ENCODE measurements at places on chromosomes 3 and 15.

DNA sequence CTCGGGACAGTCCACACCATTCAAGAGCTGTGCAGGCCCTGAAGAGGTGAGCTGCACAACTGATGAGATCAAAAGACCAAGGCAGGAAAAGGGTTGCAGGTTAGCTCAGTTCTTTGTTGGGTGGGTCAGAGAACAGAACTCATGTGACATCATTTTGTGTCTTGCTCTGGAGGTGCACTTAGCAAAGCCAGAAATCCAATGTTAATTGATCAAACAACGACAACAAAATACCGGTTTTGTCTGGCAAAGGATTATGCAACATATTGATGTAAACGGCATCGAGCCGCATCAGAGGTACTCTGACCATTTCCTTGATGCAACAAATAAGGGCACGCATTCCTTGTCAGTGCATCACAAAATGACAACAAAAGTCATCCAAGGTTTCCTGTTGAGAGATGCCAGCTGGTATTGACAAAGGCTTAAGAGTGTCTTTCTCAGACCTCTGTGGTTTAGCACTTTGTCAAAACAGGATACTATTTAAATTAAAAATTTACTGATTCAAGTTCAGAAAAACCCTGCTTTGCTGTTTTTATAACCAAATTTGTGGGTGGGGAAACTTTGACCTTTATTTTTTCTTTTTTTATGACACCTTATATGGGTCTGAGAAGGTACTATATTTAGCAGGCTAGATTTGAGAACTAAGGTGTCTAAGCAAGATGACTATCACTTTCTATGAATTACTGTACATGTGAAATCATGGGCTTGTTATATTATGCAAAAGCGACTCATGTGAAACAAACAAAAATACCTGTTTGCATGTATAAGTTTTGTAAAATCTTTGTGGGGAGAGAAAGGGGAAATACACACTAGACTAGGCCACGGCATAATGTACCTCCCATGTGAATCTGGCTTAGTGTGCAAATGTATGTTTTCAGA lies 496.1 kb downstream of the FOXP1 start:
- DNase-seq: no peak

DNA sequence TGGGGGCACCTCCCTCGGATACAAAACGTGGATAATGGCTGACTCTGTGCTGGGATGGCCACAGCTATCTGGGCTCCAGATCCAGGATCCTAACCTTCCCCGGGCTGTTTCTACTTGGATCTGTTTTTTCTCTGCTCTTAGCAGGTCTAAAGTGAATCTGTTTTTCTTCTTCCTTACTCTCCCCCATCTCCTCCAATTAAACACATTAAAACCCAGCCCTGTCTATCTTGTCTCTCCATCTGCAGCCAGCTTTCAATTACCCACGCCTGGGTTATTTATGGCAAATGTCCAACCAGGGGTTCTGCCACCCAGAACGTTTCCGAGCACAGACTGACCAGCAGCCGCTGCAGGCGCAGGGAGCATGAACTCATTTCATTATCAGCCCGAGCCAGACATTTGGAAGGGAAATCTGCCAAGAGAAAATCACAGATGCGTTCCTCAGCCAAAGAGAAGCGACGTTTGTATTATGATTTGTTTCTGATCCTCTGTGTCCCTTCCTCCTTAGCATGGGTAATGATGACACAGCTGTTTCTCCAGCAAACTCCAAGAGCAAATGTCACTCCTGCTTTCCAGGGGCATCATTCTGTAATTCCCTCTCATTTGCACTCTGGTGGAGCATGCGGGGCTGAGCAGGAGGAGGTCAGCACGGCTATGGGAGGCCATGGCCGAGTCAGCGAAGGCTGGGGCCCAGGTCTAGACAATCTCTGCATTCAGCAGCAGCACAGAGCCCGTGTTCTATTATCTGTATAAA lies 42.0 kb downstream of the UMPS start:
- DNase-seq: no peak

- DNase-seq: no peak
These were observed 29.6 kb upstream of the EPHB1 start for GRCh38 chr3:134765468-134765867.

GRCh38 chr15:46127361-46127874 lies 492.6 kb downstream of the SQOR start:
- DNase-seq: no peak

GRCh38 chr15:35979608-35980007 lies 433.6 kb upstream of the DPH6 start:
- DNase-seq: no peak

- no peak for DNase-seq
These were observed 73.1 kb downstream of the XXYLT1 start for GRCh38 chr3:195197765-195198425.

DNA sequence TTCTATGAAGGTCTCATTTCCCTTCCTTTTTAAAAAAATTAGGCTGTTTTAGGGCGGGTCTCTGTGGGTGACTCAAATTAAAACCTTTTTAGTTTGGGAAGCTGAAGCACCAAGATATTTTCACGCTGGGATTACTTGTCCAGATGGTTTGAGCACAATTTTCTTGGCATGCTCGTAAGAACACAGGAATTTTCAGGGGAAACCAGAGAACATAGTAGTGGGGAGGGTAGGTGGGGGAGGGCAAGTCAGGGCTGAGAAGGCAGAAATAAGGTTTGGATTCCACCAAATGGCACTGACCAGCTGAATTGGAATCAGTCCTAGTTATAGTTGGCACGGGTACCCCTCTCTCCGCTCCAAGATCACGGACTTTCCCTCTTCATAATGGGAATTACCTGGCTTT lies 97.3 kb upstream of the LRIG1 start:
- no peak for DNase-seq

GRCh38 chr3:195212749-195213375 lies 58.1 kb downstream of the XXYLT1 start:
- no peak for DNase-seq

- no peak for DNase-seq
These were observed 189.7 kb downstream of the CDIN1 start for GRCh38 chr15:36769098-36769497.

DNA sequence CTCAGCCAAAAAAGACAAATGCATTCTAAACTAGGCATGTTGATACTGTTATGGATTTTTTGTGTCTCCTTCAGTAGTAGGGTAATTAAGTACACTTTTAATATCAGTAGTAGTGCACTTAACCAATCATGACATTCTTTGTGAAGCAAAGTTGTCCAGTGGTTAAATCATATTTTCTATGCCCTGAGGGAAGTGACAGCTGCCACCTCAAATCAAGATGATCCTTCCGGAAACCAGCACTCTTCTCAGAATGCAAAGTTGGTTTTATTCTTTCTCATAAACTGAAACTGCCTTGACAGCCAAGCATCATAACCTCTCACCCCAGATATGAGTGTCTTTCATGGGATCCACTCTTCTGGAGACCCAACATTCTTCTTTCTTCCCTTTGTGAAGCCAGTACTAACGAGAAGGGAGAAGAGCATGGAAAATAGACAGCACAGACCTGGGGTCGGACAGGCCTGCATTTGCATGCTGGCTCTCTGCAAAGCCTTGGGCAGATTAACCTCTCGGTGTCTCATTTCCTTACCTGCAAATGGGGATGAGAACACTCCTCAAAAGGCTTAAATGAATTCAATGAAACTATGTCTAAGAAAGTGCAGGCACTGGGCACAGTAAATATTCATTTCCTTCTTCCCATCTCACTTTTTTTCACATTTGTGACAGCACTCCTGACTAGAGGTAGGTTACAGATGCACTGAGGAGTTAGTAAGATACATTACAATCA lies 13.2 kb downstream of the AAGAB start:
- DNase-seq: no peak

DNA sequence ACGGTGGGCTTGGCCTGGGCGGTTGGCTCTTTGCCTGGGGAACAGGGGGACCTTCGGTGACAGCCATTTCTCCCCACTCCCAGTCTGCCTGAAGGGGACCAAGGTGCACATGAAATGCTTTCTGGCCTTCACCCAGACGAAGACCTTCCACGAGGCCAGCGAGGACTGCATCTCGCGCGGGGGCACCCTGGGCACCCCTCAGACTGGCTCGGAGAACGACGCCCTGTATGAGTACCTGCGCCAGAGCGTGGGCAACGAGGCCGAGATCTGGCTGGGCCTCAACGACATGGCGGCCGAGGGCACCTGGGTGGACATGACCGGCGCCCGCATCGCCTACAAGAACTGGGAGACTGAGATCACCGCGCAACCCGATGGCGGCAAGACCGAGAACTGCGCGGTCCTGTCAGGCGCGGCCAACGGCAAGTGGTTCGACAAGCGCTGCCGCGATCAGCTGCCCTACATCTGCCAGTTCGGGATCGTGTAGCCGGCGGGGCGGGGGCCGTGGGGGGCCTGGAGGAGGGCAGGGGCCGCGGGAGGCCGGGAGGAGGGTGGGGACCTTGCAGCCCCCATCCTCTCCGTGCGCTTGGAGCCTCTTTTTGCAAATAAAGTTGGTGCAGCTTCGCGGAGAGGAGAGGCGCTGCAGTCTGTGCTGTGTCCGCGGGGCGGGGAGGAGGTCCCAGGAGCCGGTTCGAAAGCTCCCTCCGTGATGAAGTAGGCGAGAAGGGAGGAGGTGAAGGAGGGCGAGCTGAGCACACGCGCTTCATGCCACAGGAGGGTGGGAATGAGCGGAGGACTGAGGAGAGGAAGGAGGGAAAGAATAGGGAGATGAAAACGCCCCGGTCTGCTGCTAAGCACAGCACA lies 9.6 kb downstream of the CLEC3B start:
- DNase-seq: no peak

DNA sequence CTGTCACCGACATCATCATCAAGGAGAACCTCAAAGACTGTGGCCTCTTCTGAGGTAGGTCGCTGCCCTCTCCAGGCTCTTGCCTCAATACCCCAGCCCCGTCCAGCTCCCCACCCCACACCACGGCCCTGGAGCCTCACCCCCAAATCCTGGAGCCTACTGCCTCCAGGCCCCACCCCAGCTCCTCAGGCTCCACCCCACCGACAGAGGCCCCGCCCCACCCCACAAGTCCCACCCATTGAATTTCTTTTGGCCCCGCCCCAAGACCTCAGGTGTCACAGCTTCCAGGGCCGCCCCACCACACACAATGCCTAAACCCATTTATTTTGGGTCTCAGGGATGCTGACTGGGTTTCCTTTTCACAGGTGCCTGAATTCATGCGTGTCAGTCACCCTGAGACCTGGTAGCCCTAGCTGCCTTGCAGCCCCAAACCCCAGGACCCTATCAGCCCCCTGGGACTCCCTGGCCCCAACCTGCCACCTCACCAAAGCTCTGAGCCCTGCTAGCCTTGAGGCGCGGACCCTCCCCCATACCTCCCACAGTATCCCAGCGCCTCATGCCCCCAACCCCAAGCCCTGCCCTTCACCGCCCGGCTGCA lies 3.6 kb downstream of the GNAT1 start:
- DNase-seq: no peak

DNA sequence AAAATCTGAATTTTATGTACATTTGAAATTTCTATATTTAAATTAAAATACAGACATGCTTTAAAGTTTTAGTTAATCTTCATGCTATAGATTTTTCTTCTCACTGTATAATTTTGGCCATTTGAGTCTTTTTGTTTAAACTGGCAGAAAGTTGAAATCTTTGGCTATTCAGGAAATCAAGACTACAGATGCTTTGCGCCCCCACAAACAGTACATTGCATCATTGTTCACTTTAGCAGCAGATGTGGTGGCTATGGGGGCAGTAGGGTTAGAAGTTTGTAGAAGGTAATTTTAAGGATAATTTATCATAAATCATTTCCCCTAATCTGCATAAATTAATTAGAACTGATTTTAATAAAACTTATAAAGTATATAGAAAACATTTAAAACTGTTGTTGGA lies 20.9 kb downstream of the SPPL2A start:
- no peak for DNase-seq

DNA sequence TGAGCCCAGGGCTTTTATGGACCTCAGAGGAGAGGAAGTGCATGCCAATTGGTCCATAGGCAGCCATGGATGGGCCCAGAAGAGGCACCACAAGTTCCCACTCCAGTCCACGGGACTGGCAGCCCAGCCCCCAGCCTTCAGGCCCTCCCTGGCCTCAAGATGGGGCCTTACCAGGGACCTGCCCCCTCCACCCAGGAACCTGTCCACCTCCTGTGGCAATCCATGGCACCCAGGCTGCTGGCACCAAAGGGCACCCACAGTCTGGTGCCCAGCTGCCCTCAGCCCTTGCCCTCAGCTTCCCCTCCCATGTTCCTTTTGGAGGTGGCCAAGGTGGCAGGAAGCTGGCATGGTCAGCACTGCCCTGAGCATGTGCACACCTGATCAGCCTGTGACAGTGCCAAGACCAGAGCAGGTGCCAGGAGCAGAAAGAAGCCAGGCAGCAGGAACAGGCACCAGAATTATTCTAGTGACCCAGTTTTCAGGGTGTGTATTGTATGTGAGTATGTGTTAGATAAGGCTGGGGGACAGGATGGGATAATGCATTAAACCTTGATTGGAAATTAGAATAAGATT lies 415.0 kb downstream of the NTRK3 start:
- DNase-seq: no peak

DNA sequence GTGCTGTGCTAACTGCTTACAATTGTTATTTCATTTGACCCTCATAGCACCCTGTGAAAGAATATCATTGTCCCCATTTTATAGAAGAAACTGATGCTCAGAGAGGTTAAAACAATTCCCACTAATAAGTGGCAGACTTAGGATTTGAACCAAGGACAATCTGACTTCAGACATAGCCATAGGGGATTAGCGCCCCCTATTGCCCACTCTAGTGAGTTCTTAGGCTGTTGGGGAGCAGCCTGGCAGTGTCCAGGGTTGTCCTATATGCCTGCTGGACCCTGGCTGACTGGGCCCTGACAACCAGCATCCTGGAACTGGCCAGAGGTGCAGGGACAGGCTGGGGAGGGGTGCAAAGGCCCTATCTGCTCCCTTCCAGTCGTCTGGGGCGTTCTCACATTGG lies 15.4 kb downstream of the DPH3 start:
- DNase-seq: no peak

- DNase-seq: no peak
These were observed 106.8 kb upstream of the SLC7A14 start for GRCh38 chr3:170692720-170693119.

GRCh38 chr3:76615719-76616118 lies 424.2 kb upstream of the ROBO2 start:
- no peak for DNase-seq

GRCh38 chr3:188904670-188905069 lies 267.1 kb upstream of the TPRG1 start:
- DNase-seq: no peak

Measured in stimulated activated CD8-positive, alpha-beta memory T cell treated with anti-CD3 and anti-CD28 coated beads, Interleukin-15, amount 100 ng/mL, for 24 hours (primary cell).